ENCODE measurements at places on chromosomes 13 and 19.
A peak's percentile ranks its signal among the peaks of the same experiment; 100 is the strongest.

DNA sequence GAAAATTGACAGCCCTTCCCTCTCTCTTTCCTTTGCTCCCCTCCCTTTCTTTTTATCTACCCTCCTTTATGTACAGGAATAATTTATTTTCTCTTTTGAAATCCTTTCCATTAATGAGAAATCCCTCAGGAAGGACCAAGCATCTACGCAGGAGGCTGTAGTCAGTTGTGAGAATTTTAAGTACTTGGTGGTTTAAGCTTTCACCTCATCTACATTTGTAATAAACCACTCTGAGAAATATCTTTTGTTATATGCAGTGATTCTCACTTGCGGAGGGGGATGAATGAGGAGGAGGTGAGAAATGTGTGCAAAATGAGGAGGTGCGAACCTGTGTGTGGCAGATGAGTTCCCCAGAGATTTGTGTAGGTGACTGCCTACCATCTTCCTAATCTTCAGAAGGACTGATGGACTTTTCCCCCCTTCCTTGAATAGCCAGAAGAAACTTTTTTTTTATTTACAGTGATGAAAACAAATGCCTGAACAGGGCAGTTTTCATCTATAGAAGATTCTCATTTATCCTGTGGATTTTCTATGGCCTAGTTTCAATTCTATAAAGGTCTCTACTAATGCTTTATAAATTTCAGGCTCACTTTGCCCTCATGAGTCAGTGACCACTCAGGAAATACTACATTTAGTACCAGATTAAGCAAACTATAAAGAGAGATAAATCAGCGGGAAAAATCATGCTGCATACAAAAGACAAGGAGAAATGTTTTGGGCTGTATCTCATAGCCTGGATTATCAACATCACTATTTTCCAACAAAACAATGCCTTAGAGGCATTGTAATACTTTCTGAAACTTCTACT is 118.3 kb downstream of the LHFPL6 start:
- no peak for DNase-seq

- DNase-seq, result no peak
Measured at GRCh38 chr19:29833614-29834261, 21.9 kb downstream of the CCNE1 start.

GRCh38 chr13:85266771-85267170 is 532.4 kb downstream of the SLITRK6 start:
- DNase-seq, result no peak

- no peak for DNase-seq
Measured at GRCh38 chr19:37989855-37990254, 82.8 kb downstream of the SIPA1L3 start.

- DNase-seq, result no peak
Measured at GRCh38 chr19:33832633-33833032, 36.0 kb downstream of the KCTD15 start.

- DNase-seq, result no peak
Measured at GRCh38 chr13:112757759-112758086, 67.9 kb downstream of the ATP11A start.

DNA sequence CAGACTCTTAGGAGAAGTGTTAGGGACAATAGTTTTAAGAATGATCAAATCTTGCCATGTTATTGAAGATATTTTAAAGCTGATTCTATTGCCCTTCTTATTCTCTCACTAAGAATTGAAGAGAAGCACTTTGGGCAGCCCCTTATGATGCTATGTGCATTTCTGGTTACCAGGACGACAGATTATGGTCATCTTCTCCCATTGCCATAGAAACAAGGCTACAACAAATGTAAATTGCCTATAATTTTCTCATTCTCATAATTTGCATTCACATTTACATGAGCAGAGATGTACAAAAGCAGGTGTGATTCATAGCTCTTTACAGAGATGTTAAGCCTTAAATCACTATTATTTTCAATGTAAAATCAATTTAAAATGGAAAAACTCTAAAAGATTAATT is 137.3 kb upstream of the PCDH9 start:
- no peak for DNase-seq

GRCh38 chr13:20190076-20190475 is 2.7 kb downstream of the GJB2 start:
- DNase-seq, result no peak

DNA sequence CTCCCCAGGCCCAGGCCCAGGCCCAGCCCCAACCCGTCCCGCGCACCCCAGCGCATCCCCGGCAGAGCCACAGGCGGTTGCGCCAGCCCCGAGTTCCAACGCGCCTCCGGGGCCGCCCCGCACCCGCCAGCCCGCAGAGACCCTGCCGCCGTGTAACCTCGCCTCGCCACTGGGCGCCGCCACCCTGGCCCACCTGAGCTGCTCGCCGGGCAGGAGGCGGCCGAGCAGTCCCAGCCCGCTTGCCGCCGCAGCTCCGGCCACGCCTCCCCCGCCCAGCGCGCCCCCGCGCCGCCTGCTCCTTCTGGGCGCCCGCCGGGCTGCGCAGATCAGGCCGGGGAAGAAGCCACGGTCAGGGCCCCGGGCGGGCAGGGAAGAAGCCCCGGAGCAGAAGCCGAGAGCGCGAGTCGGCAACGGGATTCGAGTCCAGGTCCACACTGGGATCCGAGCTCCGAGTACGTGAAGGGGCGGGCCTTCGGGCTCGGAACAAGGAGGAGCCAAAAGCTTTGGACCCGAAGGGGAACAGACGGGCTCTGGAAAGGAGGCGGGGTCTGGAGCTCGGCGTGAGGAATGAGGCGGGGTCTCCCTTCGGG is at the start of gene MBOAT7:
Gene MBOAT7 (minus strand): TSS at position 436 of the 590 bp plus-strand sequence. CDS start 1,072 bp downstream, outside the sequence.
- DNase-seq, result no peak

DNA sequence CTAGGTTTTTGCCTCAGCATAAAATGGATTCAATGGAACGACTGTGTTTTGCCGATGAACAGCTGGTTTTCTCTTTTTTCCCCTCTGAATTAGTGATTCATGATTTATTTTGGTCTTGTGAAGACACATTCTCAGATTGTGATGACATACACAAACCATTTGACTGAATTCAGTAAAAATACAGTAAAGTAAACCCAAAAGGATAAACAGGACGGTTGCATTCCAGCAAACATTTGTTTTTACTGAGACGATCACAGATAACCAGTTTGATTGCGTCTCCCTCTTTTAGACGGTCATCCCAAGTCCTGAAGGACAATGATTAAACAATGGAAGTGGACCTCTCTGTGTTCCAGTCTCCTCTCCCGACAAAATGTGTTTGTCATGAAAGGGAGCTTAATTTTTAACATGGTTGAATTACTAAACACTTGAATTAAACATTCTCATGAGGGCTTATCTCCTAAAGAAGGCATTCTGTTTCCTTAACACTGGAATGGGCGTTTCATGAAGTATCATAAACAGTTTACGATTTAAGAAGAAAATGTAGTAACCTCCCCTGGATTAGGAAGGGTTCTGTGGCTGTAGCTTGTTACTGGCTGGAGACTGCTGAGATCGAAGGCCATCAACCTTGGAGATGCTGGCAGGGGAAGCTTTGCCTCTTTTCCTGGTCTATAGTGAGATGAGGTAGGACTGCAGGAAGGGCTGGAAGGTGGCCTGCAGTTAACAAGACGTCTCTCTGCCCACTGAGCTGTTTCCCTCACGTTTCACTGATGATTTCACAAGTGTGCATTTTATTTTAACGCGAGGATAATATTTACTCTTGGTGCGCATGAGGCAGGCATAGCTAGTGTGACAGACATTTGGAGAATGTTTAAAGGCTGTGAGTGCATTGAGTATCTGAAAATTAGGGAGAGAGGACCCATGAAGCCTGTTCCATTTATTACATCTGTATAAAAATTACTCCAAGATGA is 457.9 kb downstream of the FGF9 start:
- no peak for DNase-seq

GRCh38 chr13:48994706-48995105 is 19.0 kb downstream of the FNDC3A start:
- no peak for DNase-seq

GRCh38 chr13:40793339-40793738 is 3.9 kb downstream of the SLC25A15 start:
- DNase-seq, result no peak

- DNase-seq, result no peak
Measured at GRCh38 chr19:32680986-32681385, 5.3 kb downstream of the RGS9BP start.

DNA sequence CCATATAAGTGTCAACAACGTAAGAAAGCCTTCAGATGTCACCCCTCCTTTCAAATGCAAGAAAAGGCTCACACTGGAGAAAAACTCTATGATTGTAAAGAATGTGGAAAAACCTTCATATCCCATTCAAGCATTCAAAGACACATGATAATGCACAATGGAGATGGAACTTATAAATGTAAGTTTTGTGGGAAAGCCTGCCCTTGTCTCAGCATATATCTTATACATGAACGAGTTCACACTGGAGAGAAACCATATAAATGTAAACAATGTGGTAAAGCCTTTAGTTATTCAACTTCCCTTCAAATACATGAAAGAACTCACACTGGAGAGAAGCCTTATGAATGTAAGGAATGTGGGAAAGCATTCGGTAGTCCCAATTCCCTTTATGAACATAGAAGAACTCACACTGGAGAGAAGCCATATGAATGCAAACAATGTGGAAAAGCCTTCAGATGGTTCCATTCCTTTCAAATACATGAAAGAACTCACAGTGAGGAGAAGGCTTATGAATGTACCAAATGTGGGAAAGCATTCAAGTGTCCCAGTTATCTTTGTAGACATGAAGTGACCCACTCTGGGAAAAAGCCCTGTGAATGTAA is 11.1 kb downstream of the ZNF844 start:
- DNase-seq, result no peak

GRCh38 chr13:88866195-88866594 is 1195.0 kb downstream of the SLITRK5 start:
- DNase-seq, result no peak

- DNase-seq, result no peak
Measured at GRCh38 chr13:19952850-19953249, 5.7 kb upstream of the ZMYM2 start.

DNA sequence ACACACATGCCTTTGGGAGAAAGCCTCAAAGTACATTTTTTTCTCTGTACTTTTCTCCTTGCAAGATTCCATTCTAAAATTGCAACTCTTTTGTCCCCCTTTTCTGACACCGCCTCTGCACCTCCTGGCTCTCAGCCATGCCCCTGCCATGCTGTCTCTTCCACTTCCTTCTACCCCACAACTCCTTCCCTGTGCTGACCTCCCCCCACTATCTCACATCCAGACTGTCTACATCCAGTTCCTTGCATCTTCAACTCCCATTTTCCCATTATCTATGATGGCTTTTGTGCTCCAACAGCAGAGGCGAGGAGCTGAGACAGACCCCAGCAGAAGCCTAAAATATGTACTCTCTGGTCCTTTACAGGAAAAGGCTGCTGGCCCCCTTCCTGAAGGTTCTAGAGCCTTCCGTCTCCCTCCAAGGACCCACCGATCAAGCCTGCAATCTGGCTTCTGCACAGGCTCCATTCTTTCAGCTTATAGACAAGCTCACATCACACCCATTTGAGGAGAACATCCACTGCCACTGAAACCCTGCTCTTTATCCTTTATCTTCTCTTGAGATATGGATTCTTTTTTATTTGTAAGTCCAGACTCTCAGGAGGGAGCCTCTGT is 50.2 kb downstream of the RFX2 start:
- DNase-seq, result no peak

DNA sequence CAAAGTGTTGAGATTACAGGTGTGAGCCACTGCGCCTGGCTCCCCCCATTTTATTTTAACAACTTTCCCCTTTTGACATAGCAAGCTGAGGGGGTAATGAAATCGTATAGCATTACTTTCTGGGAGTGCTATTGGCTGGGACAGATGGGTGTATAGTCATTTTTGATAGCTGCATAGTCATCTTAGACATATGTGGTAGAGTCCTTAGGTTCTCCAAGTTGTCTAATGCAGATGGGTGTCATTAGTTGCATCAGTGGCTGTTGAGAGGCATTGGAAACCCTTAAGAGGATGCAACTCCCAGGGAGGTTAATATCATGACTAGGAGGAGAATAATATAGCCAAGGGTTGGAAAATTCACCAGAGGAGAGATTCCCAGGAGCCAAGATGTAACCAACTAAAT is 28.6 kb upstream of the PNMA8B start:
- no peak for DNase-seq

DNA sequence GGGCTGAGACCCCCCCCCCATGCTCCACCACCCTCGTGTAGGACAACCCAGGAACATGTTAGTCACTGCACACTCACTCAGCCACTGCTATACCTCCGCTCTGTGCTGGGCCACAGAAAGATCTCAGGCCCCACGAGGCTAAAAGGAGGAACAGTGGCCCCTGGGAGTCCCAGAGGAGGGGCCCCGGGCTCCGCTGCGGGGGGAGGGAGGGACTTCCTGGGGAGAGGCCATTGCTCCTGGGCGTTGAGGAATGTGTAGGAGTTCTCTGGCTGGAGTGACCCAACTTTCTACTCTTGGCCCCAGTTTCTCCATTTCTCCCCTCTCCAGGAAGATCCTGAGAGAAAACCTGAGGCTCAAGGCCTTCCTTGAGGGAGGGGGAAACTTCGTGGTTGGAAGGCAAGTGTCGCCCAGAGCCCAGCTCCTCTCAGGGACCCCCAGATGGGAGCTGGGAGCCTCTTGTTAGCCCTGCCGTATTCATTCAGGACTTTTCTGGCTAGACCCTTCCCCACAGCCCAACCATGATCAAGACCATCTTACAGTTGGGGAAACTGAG is 13.6 kb downstream of the ONECUT3 start:
- no peak for DNase-seq

GRCh38 chr19:7242601-7243258 is 51.5 kb downstream of the INSR start:
- peak; percentile 89 for DNase-seq

GRCh38 chr13:113474179-113474578 is 16.3 kb downstream of the DCUN1D2 start:
- no peak for DNase-seq

- no peak for DNase-seq
Measured at GRCh38 chr19:54128441-54128725, 9.2 kb upstream of the CNOT3 start.

- DNase-seq, result no peak
Measured at GRCh38 chr13:48737689-48738088, 84.0 kb downstream of the CYSLTR2 start.

DNA sequence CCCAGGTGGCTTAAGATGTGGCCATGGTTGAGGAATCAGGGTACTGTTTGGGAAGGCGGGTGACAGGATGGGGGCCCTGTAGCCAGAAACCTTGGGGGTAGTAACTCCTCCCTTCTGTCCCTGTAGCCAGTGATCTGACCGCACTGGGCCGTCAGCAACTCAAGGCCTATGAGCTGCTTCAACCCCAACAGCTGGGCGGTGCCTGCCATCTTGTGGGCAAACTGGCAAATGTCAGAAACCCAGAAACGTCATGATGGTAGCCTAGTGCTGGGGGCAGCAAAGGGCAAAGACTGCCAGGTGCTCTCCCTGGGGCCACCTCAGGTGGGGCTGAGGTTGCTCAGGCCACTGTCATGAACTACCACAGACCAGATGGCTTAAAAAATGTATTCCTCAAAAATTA is 3.5 kb downstream of the COPE start:
- peak; percentile 60 for DNase-seq

GRCh38 chr13:105083992-105084391 is 1451.5 kb downstream of the EFNB2 start:
- peak; percentile 96 for DNase-seq

DNA sequence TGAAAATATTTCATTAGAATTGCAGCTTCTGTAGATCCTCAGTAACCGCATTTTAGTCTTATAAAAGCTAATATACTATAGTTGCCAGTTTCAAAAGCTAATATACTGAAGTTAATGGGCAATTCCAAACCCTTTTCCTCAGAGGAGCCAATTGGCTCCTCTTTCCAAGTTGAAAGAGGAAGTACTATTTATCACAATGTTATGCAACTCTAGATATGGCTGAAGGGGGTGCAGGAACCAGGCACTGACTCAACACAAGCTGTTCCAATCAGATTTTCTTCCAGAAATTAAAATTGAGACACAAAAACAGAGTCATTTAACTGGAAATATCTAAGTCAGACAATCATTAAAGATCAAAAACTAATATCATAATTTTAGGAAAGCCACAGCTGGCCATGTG is 258.9 kb downstream of the PCDH20 start:
- no peak for DNase-seq
